Coronary artery (tissue), 2 donors: ENCODE measurements at places on chromosomes 2 and 18.

DNA sequence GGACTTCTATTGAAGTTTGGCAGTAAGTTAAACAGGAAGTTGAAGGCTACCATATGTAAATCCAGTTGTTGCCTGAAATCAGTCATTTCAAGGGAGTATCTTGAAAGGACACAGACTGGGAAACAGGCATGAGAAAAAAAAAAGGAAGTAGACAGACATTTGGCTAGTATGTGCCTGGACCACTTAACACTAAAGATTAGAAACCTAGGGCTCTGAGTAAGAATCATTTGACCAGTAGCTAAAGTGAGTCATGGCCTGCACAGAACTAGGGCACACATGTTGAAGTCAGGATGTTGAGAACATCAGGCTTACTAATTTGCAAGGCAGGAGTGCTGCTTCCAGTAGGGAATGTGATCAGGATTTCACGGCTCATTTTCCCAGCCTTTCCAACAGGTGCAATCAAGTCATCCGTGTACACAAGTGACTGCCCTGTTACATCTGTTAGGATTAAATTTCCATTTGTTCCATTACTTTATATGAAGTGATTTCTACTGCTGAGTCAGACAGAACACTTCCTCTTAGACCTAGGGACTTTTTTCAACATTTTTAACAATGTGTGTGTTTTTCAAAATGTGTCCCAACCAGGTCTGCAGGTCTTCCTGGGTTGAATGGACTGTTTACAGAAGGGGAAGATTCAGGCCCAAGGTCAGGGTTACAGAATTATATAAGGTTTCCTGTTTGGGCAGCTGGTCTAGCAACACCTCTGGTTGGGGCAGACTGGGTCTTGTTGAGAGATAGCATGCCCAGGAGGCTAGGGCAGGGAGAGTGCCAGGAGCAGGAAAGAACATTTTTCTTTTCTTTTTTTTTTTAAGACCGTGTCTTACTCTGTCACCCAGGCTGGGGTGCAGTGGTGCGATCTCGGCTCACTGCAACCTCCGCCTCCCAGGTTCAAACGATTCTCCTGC lies 145.6 kb downstream of the TGIF1 start:
- no peak for DNase-seq

DNA sequence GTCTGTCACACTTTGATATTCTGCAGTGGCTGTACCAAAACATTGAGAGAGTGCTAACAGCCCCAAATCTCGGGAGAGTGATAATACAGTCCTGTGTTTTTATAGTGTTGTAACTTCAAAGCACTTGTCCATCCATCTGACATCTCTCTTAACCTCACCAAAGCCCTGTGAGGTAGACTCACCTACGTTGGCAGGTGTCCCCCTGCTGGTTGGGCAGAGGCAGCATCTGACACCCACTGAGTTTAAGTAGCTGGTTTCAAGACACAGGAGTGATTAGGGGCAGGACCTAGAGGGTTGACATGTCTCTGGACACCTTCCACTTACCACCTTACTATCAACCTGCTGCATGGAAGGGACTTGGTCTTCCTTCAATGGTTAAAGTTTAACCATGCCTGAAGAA lies 22.9 kb downstream of the COLEC12 start:
- DNase-seq, result no peak

DNA sequence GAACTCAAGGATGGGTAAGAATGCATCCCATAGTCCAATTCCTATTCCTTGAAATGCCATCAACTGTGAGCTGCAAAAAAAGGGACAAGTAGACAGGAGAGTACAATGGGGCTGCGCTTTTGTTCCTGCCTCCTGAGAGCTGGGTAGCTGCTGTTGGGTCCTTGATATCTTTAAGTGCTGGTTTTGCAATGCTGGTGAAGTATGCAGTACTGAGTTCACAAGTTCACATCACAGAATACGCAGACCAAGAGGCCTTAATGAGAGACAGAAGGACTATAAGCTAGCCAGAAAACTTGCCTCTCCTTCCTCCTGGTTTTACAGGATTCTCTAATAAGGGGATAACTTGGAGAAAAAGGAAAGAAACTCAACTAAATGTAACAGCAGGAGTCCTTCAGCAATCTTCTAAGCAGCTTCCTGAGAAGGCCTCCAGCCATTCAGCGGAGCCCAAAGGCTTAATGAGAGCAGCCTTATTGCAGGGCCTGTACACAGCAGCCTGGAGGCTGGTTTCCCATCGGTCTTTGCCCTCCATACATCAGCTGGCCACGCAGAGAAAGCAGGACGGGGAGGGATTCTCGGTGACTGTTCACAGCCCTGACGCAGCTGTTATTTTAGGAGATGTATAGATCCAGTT lies 293.1 kb downstream of the CDCA7 start:
- no peak for DNase-seq

- no peak for DNase-seq
These were observed 266.3 kb downstream of the CCDC85A start for GRCh38 chr2:56450047-56450446.

DNA sequence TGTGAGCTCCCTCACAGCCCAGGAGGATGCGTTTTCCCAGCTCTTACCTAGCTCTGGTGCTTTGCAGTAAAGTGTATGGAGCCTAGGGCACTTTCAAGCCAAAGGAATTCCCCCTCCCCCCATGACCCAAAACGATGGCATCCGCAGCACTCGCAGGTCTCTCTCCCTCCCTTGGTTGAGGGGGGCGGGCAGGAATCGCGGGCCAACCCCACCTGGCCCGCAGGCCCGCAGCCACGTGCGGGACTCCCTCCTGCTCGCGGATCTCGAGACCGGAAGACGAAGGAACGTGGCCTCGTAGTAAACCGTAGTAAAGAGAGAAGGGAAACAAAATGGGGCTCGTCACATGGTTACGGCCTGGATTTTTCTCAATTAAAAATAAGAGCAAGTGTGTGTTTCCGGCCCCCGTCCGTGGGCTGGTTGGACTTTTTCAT lies 8.5 kb downstream of the IRS1 start:
- DNase-seq, result no peak

- no peak for DNase-seq
These were observed 83.1 kb downstream of the MBD5 start for GRCh38 chr2:148103946-148104345.

DNA sequence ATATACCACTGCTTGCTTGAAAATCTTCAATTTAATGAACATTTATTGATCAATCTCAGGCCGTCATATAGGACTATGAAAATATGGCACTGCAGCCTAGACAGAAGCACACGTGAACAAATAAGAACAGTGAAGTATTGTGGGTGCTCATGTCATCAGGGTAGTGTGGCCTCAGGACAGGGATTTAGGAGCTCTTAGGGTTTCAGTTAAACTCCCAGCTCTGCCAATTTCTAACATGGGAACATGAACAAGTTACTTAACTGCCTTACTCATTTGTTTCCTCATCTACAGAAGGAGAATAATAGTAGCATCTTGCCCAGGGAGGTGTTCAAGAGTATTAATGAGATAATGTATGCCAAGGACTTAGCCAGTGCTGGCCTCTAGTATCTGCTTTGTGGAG lies 146.0 kb upstream of the MAP3K20 start:
- DNase-seq, result no peak

GRCh38 chr2:81495556-81495955 lies 1191.0 kb upstream of the LRRTM1 start:
- no peak for DNase-seq
